ENCODE measurements at places on chromosomes 1 and 21.

DNA sequence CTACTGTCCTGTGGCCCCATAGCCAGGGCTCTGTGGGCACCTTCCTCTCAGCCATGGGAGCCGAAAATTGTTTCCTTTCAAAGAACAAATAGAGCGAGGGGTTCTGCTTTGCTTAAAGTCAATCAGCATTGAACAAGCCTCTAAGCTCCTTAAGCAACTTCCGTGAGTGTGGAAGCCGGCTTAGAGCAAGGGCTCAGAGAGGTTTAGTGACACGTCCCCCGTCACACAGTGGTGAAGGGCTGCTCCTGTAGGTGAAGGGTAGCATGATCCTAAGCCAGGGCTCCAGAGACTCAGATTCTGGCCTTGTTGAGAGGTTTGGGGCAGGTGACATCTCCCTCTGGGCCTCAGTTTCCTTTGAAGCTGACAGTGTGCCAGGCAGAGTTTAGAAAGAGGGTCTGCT, 94.0 kb upstream of the WNT4 start:
- no peak for DNase-seq

- DNase-seq: no peak
Measured at GRCh38 chr1:186308264-186309060, 66.6 kb downstream of the TPR start.

- no peak for DNase-seq
Measured at GRCh38 chr1:32870615-32871363, at the start of gene FNDC5. FNDC5 (minus strand) TSS chr1:32870912.

DNA sequence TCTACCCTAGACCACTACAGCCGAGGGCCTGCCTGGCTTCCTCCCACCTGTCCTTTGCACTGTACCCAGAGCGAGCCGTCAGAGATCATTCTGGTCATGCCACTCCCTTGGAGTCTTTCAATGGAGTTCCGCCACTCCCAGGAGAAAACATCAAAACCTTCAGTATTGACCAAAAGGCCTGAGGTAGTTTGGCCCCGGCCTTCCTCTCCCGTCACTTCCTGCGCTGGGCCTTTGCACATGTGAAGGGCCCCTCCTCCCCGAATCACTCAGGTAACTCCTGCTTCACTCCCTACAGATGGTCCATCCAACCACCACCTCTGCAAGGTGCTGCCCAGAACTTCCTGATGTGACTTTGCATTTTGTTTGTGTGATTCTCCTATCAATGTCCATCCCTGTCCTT, 26.6 kb downstream of the UBE2G2 start:
- DNase-seq: no peak

DNA sequence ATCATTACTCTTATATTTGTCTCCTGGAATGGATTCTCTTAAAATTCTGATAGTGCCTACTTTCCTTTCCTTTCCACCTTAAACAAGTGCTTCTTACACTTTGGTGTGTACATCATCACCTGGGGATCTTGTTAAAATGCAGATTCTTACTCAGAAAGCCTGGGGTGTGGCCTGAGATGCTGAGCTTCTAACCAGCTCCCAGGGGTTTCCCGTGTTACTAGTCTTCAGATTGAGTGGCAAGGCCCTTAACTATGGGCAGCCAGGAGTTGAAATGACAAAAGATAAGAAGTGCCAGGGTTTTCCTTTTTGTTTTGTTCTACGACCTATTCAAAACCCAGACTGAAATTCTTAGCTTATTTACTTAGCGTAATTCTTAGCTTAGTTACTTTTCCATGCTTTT, 159.2 kb downstream of the HFM1 start:
- no peak for DNase-seq

GRCh38 chr1:97138515-97139032, 417.0 kb downstream of the PTBP2 start:
- DNase-seq: no peak

DNA sequence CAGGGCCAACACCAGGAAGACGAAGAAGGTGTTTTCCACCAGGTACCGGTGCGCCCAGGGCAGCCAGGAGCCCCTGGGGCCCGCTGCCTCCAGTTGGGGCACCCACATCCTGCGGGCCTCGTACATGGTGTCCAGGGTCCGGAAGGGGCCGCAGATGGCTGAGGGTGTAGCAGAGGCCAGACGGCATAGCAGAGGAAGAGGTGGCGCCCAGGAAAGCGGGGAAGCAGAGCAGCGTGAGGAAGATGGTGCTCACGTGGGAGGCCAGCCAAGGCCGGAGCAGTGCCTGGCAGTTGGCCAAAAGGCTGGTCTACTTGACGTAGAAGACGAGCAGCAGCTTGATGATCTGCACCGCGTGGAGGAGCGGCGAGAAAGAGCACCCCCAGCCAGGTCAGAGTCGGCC, 40.4 kb downstream of the ZNF691 start:
- DNase-seq: no peak
